ENCODE measurements at places on chromosomes 7 and 10. TPM values are rescaled to one million over a fixed set of nuclear protein-coding genes. Genes with fewer than 3 reads are reported as not detected.

ETV1 gene
- total RNA-seq, result 8.4 TPM

CLCN1 gene
- not detected for total RNA-seq

GRCh38 chr7:17139081-17139480 is 159.4 kb upstream of the AHR start:
- DNase-seq, result no peak

TLX1 gene
- total RNA-seq, result 1.3 TPM

GRCh38 chr10:99917963-99918825 is 91.6 kb downstream of the DNMBP start:
- peak; percentile 52 for DNase-seq

AKR1C1 gene
- total RNA-seq, result 379 TPM

DNA sequence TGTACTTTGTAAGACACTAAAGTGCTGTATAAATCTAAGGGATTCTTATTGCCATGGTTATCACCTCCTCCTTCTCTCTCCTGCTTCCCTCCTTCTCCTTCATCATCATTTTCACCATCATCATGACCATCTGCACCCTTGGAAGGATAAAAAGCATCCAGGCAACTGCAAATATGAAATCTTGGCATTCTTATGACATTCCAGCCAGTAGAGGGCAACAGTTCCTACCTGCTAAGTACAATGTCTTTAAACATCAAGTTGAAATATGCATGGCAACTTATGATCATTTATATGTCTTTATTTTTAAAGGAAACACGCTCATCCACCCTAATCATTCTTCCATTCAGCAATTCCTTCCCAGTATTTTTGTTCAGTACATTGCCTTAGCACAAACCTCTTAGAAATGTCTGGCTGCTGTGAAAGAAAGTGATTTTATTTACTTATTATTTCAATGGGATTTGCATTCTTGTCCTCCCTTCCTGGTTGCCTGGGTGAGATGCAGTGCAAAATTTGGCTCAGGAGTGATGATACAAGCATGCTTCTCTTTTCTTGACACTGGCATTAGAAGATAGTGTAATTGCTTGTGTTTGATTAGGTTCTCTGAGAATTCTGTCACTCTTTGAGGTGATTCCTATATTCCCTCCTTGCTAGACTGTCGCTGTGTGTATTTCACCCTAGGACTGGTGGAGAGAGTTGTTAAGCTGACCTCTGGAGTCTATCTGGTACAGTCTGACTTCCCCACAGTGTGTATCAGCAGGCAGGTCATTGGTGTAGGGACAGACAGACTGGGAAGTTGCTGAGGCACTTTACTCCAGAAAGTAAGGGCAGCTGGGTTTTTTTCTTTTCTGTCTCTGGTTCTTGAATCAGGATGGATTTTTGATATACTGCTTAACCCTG is 188.5 kb upstream of the BMPER start:
- no peak for DNase-seq
